Activated CD4-positive, alpha-beta T cell treated with anti-CD3 and anti-CD28 coated beads for 24 hours (primary cell): ENCODE measurements at places on chromosomes 5 and 9.

DNA sequence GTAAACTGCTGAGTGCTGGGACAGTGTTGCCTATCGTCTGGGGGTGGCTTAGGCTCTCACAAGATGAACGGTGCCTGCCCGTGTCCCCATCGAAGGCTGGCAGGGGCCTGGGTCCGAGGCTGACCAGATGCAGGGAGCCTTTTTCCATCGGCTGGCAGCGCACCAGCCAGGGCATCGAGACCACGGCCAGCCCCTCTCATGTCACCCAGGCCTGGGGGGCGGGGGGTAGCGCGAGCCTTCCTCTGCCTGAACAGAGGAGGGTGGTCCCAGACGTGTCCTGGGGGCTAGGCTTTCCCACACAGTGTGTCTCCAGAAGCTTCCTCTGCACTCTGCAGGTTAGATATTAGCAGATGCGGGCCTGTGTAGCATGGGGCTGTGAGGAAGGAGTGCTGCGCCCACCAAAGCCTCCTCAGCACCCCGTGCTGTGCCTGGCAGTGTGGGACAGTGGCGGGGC lies 17.3 kb downstream of the FGD3 start:
- no peak for DNase-seq

DNA sequence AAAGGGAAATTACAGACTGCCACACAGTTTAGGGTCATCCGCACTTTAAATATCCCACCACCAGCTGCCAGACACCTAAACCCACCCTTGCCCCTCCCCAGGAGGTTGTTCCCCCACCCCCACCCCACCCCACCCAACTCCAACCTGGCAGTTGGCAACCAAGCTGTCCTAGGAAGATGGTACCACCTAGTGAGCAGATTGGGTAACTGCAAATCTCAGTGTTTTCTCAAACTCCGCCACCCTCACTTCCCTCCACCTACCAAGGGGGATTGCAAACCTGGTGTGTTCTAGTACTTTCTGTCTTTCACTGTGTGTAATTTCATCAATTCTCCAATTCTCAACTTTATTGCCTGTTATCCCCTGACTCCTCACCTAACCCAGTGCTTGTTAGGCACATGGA lies 323.8 kb upstream of the IRX2 start:
- DNase-seq, result no peak

DNA sequence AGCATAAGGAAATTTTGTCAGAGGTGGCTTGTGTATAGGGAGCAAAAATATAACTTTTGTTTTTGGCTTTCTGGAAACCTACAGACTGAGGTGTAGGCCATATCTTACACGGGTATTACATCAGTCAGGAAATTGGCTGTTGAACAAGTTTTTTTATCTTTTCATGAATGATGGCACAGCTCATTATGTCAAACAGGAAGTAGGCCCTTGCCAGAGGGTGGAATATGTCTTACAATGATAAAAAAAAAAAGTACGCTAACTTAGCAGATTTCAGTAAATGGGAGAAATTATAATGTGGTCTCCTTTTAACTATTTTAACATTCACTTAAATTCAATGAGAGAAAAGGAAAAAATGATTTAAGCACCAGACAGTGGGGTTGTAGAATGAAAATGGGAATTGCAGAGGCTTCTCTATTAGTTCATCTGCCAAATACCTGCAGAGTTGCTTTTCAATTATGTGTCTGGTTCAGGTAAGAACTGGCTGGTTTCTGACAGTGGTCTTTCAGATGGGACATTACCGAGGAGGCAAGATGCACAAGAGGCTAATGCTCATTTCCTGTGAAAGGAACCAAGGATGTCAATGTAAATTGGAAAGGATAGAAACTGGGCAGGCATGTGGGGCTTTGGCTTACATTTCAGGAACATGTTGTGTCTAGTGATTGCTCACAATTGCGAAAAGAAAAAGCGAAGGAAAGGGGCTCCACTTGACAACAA lies 169.9 kb downstream of the NNT start:
- DNase-seq, result no peak

DNA sequence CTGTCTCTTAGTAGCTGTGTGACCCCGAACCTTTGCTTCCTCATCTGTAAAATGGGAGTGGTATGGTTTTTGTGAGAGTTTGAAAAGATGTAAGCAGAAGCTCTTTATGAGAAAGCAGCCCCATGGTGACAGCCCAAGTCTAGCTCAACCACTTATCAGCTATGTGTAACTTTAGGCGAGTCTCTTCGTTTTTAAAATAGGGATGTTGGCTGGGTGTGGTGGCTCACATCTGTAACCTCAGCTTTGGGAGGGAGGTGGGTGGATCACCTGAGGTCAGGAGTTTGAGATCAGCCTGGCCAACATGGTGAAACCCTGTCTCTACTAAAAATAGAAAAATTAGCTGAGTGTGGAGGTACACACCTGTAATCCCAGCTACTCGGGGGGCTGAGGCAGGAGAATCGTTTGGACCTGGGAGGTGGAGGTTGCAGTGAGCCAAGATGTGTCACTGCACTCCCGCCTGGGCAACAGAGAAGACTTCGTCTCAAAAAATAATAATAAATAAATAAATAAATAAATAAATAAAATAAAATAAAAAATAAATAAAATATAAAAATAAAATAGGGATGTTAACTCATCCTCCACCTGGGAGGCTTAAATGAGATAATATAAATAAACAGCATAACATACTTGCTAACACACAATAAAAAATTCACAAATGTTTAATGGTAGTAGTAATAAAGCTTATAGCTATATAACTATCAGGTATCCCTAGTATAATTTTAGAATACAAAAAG lies 71.7 kb downstream of the APBA1 start:
- DNase-seq, result no peak

GRCh38 chr5:134026521-134027287 lies 21.9 kb upstream of the VDAC1 start:
- no peak for DNase-seq

DNA sequence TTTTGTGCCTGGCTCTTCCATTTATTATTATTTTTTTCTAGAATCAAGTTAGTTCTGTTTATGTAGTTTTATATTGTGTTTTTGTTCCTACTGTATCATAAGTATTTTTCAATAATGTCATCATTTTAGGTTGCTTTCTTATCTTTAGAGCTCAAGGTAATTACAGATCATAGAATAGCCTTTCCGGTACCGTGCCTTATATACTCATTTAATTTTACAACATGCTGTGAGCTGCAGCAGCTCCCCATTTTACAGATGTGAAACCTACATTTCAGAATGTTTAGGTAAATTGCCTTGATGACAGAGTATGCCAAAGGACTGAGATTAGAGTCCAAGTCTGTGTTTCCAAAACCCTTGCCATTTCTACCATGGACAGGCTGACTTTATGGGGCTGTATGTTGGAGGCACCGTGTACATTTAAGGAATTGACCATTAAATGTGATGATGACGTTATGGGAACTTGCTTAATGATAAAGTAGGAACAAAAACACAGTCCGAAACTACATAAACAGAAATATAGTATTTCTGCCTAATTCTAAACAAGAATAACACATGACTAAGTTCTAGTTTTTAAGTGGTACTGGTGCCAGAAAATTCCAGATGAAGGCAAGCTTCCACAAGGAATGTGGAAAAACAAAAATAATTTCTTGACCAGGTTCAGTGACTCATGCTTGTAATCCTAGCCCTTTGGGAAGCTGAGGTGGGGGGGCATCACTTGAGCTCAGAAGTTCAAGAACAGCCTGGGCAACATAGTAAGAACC lies 97.7 kb downstream of the IQGAP2 start:
- DNase-seq, result no peak

DNA sequence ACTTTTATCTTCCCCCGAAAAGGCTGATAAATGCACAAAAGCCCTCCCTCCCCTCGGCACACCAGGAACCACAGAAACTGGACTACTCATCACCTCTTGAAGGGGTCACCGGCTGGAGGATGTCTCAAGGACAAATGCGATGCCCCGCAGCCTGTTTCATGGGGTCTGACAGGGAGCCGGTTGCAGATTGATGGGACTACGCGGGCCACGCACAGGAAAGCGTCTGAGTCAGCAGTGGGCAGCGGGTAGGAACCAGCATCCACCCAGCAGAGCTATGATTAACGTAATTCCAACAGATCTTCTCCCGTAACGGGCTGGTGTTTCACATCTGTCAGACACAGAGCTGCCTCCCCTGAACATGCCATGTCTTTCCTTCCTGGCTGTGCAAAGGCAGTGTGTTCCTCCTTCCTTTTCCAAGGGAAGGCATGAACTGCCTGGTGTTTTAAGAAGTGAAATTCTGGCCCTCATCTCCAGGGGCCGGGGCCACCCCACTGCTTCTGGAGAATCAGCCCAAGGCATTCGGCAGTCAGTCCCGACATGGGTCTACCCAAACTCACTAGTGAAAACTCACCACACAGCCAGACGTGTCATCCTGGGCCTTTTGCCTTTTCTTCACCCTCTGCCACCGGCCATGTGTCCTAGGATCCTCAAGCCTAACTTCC lies 144.4 kb upstream of the PHYKPL start:
- no peak for DNase-seq

GRCh38 chr9:84258371-84258770 lies 82.2 kb downstream of the SLC28A3 start:
- DNase-seq, result no peak

DNA sequence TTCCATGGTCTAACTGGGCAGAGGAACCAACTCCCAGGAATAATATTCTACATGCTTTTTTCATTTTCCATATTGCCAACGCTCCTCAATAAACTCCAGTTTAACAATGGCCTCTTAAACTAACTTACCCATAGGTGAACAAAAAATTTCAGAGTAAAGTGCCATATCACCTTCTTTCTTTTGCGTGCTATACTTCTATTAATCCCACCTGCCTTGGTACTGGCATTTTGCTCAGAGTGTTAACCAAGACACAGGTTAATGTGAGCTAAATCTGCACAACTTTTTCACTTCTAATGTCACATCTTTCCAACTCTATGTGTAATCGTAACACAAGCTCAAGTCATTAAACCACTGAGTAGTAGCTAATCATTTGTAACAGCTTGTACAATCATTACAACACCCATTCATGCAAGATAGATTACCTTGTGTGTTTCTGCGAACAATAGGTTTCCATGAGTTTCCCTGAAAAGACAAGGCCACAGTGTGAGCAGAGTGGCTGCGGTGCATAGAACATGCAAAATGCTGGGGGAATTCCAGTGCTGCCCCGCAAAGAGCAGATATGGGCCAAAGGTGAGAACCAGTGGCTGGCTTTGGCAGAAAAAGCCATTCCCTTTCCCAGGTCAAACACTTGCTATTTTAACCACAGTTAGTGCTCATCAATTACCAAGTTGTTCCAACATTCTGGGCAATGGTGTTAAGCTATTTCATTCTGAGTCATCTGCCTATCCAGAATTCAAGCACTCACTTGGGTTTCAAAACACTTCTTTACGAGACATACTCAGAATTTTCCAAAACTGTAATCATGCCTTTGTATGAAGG lies 42.8 kb downstream of the TIMD4 start:
- peak; percentile 38 for DNase-seq

GRCh38 chr5:146772881-146773466 lies 105.6 kb downstream of the PPP2R2B start:
- no peak for DNase-seq

- DNase-seq, result no peak
Measured at GRCh38 chr5:1471997-1472963, 27.0 kb upstream of the SLC6A3 start.

GRCh38 chr9:123955637-123956036 lies 25.7 kb upstream of the DENND1A start:
- DNase-seq, result no peak

DNA sequence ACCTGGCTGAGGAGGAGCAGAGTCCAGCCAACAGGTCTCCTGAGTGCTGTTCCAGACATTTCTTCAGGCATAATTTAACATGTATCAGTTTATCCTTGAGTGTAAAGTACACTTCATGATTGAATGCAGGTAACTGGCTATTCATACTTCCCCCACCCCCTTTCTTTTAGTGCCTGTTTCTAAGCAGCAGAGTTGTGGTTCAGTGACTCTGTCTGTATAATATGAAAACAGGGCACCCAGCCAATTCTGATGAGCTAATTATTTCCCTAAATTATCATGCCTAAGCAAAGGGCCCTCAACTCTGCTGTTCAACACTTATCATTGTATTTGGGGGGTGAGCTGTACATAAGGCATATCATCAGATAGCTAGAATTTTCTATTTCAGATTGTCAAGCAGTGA lies 51.9 kb upstream of the ZSWIM6 start:
- DNase-seq, result no peak

- DNase-seq, result no peak
Measured at GRCh38 chr5:54146916-54147315, 163.5 kb downstream of the ARL15 start.

GRCh38 chr5:86880344-86880743 lies 262.6 kb downstream of the COX7C start:
- no peak for DNase-seq

DNA sequence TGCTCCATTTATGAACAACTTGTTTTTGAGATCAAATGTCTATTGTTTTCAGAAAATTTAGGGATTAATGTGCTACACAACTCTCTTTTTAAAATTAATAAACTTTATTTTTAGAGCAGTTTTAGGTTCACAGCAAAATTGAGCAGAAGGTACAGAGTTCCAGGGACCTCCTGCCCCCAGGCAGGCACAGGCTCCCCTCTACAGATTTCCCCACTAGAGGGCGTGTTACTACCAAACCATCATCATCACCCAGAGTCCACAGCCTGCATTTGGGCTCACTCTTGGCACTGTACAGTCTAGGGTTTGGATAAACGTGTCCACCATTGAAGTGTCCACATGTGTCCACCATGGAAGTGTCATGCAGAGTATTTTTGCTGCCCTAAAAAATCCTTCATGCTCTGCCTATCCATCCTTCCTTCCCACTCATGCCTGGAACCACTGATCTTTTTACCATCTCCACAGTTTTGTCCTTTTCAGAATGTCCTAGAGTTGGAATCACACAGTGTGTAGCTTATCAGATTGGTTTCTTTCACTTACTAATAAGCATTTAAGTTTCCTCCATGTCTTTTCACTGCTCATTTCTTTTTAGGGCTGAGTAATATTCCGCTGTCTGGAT lies 61.7 kb downstream of the MRPL36 start:
- DNase-seq, result no peak

DNA sequence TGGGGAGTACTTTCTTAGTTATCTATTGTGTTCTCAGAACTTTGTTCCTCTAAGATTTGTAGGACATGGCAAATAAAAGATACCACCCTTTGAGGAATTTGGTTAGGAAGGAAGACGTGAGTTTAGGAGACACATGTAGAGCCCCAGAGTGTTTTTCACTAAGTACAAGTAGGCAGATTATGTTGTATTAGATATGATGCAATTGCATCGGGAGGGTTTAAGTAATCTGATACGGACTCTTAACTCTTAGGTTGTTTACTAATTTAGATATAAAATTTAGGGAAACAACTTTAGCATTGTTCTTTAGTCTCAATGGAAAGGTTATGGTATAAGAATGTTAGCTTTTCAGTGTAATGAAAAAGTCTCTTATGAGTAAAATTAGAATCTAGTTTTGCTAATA lies 84.4 kb downstream of the TRIO start:
- no peak for DNase-seq

- DNase-seq, result no peak
Measured at GRCh38 chr9:13557746-13558145, 278.3 kb upstream of the MPDZ start.

GRCh38 chr5:98460536-98460935 lies 312.9 kb upstream of the RGMB start:
- no peak for DNase-seq

DNA sequence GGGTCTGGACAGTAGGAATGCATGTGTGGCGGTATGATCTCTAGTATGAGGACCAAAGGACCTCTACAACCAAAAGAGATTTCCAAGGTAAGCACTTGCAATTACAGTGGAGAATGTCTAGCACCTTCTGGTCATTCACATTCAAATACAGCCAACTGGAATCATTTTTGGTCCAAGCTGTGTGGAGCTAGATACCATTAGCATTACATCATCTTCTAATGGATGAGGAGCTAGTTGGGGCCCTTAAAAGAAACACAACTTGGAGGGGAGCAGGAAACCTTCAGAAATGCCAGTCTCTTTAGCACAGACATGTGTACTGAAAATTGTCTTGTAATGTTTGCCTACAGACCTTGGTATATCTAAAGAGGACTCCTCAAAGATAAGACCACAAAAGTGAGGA lies 244.7 kb downstream of the BNC2 start:
- no peak for DNase-seq
